ENCODE measurements at places on chromosomes 3 and 15. TPM values are rescaled to one million over a fixed set of nuclear protein-coding genes. Genes with fewer than 3 reads are reported as not detected.
A peak's percentile ranks its signal among the peaks of the same experiment; 100 is the strongest.

The ZNF774 gene
- 3.6 TPM for total RNA-seq

The RBP2 gene
- 2.1 TPM for total RNA-seq

The PLA2G4D gene
- not detected for total RNA-seq

The GPD1L gene
- total RNA-seq = 84.1 TPM

The SH3GL3 gene
- 3.4 TPM for total RNA-seq

GRCh38 chr3:115487968-115488367, 135.3 kb upstream of the GAP43 start:
- DNase-seq = no peak

DNA sequence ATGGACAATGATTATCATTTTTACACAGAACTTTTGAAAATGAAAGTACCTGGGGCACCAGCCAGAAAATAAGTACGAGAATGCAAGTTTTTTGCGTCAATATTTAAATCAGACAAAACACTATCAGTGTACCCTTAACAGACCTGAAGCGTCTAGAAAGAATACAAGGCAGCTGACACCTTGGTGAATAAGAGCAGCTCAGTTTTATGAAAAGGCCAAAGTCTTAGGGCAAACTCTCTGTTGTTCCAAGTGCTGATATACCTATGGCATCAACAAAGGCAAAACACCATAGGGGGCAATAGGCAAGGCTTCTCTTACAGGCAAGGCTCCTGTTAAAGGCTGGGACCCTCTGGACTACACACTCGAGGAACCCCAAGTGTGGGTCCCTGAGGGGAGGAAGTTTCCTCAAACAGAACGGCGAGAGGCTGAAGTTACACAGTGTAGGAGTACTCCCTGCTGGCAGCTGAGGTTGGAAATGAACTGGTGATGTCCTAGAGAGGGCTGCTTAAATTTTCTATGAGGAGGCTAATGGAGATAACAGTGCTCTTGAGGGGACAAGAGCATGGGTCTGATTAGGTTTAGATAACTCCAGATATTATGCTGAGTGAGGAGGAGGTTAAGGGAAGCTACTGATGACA, 291.0 kb downstream of the TIGIT start:
- no peak for DNase-seq

DNA sequence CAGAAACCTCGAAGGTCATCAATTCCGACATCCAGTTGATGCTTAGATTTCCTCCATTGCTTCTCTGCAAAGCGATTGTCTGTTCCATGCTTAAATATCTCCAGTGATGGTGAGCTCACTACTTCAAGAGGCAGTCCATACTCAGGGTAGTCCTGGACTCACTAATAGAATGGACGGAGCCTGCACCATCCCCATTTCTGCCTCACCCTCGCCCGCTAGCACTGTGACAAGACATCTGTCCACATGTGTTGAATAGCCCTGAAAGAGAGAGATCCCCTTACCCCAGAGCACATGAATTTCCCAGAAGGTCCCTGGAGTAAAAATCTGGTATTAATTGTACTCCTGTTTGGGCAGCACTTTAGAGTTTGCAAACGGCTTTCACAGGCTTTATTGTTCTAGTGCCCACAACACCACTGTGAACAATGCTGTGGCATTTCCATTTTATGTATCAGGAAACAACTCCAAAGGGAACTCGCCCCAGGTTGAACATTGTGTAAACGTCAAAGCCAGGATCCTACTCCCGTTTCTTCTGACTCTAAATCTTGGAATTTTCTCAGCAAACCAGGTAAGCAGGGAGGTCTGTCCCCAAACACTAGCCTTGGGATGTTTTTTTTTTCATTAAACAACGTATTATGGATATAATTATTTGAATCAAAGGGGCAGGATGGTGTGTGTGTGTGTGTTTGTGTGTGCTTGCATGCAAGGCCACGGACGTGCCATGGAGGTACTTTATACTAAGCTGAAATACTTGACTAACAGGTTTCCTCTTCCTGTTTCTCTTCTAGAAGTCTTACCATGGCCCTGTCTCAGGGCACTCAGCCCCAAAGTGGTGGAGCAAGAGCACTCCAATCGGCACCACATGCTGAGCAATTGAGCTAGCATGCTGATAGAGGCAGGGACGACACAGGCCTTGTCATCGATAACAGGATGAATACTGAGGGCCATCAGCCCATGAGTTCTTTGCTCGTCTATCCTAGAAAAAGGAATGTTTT, 198.3 kb downstream of the OPA1 start:
- peak; percentile 81 for DNase-seq

DNA sequence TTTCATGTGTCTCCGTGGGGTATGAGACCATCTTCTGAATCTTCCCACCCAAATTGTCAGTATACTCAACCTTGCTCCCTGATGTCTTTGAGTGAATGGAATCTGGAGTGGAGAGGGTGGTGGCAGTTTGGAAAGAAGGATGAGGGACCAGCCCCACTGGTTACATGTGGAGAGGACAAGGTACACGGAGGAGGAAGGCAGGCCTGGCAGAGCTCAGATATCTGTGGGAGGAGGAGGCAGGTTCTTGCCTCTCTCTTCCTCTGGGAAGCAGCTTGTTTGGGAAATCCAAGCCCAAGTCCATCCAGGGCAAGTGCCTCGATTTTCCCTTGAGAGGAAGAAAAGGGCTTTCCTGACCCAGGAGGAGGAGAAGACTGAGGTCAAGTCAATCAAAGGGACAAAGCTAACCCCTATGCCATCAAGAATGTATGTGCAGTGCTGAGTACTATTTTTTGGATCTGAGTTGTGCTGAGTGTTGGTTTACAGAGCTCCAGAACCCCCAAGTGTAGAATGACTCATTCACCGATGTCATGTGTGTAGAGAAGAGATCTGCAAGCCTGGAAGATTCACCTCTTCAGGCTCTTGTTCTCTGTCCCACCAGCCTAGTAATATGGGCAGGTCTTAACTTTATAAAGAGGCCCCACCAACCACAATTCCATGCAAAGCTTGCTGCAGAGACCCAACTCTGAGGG, 19.8 kb upstream of the LOXL1 start:
- DNase-seq = no peak

GRCh38 chr3:189404797-189405484, 226.2 kb upstream of the TP63 start:
- DNase-seq = no peak

- peak; percentile 81 for DNase-seq
Observed at GRCh38 chr15:40340038-40340739, 550 bp downstream of the CCDC9B start.

DNA sequence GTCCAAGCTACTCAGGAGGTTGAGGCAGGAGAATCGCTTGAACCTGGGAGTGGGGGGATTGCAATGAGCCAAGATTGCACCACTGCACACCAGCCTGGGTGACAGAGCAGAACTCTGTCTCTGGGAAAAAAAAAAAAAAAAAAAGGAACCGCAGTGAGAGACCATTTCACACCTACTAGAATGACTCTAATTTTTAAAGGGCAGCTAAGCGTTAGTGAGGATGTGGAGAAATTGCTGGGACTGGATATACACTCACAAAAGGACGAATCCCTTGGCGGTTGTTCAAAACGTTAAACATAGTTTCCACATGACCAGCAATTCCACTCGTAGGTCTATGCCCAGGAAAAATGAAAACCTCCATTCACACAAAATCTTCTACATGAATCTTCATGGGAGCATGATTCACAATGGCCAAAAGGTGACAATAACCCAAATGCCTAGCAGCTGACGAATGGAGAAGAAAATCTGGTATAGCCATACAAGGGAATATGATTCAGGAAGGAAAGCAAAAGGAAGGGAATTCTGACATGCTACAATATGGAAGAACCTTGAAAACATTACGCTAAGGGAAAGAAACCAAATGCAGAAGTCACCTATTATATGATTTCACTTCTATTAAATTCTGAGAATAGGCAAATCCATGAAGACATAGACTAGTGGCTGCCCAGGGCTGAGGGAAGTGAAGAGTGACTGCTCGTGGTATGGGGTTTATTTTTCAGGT, 127.0 kb downstream of the CHSY1 start:
- DNase-seq = no peak

DNA sequence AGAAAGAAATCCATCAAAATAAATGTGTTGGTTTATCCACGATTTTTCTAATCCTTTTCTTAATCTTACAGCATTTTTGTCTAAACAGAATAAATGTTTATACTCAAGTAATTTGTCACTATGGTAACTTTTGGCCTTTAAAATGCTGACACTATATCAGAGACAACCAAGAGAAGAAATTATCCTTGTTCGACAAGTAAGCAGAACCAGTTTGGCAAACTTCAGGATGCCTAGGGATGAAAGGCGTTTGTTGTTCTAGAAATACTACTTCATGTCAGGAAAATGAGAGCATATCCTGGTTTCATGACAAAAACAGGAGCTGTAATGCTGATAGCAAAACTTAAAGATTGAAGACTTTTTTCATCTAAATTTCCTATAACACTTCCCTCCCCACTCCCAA, 308.0 kb upstream of the ATP11B start:
- DNase-seq = no peak

DNA sequence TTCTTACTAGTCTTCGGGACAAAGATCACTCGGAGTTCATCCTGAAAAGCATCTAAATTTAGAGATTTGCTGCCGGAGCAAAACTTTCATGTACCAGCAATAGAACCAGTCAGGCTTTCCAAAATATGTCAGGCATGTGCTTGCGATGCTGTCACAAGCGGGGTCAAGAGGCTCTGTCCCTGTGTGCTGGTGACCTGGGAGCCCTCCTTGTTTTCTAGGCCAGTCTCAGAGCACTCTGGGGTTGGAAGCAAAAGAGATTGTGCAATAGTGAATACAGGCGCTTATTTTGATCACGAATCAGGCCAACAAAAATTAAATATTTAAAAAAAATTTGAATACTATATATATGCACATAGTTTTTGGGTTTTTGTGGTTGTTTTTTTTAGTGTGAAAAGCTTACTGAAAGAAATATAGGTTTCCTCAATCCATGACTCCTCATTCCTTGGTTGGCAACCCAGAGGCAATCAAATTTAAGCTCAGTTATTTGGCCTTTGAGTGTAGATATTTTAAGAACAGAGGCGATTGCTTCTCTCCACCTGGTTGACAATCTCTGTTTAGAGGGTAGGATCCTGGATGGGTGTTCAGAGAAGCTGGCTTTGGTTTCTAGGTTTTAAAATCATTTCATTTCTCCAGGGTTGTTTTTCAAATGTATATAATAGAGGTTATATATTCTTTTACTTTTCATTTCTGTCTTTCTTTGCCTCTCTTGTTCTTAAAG, 8.4 kb upstream of the KLHL24 start:
- DNase-seq = peak; percentile 75

- no peak for DNase-seq
Observed at GRCh38 chr15:69637818-69638217, 185.2 kb downstream of the RPLP1 start.

DNA sequence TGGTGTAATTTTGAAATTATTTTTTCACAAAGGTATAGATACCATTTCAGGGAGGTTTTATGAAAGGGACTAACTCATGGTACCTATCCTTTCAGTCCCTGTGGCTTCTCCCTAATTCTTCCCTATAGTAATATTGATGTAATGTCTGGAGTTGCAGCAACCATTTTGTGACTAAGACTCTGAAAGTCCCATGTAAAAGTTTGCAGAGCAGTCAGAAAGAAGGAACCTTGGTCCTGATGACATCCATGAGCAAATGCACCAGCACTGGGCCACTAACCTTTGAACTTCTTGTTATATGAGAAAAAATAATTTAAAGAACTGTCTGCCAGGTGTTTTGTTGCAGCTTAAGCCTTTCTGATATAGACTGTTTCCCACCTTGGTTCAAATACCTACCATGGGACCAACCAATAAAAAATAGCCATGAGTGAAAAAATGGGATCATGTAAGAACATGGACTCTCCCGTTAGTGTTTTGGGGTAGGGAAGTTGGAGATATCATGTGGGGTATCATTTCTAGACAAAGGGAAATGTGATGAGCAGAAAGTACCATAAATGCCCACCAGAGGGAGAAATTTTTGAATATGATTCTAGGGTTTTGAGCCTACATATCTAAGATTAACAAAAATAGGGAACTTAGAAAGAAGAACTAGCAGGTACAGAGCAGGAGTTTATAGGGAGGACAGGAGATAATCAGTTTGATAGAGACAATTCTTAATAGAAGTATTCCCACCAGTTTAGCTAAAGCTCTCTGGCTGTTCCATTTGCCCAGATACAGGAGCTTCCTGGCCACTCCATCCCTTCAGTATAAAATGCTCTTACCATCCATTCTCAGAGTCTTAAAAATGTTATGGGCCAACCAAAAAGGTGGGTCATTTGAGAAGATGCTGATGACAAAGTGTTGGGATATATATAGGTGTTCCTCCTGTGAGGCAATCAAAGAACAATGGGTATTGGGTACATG, 3.4 kb upstream of the CPOX start:
- DNase-seq = no peak

- no peak for DNase-seq
Observed at GRCh38 chr3:61669668-61670299, 108.4 kb downstream of the PTPRG start.

- no peak for DNase-seq
Observed at GRCh38 chr3:11001020-11001657, 8.6 kb downstream of the SLC6A1 start.

GRCh38 chr3:197545571-197545970, 10.2 kb downstream of the BDH1 start:
- no peak for DNase-seq

DNA sequence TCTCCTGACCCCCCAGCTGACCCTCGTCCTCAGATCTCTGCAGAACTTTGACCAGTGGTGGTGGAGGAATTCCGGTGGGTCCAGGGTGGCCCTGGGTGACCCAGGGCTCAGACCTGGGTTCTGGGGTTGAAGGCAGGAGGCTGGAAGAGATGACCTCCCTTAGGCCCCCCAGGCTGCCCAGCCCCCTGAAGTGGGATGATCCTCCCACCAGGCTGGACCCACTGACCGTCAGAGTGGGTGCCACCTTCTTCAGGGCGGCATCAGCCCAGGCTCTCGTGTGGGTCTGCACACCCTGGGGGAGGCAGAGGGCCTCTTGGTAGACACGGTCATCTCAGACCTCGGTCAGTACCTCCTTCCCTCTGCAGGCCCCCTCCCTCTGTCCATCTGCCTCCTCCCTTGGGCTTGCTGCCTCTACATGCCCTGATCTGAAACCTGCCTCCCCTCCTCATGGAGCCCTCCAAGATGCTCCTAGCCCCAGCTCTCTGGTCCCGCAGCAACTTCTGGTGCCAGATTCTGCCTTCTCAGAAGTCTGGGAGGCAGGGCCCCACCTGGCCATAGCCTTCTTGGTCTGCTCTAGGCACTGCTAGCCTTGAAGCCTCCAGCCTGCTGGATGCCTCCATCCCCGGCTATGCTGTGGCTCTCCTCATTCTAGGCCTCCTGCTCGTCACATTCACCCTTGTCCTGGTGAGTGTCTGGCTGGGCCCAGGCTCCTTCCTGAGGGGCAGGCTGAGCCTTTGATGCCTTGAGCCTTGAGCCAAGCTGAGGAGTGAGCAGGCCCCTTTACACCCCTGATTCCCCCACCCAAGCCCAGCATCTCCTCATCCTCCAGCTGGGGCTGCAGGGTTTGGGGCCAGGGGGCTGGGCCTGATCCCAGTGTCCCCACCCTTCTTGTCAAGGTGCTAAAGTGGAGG, 49.1 kb upstream of the CSPG4 start:
- no peak for DNase-seq

All from upper lobe of right lung (tissue), 1 donor.